ENCODE measurements at places on chromosomes 5 and 9.
A peak's percentile ranks its signal among the peaks of the same experiment; 100 is the strongest.

DNA sequence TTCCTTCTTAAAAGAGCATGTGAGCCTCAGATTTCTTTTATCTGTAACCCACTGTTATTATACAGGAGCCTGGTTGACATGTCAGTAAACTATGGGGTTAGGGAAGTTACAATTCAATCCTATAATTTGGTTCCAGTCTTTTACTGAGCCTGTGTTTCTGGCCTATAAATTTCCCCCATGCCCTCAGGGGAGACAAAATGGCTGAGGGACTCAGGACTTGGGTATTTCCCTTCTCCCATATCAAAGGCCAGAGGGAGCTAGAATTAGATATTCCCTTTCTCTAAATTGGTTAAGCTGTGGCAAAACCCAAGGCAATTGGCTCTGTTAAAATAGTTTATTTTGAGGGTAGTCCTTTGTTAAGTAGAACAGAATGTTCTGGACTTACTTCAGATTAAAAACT, 823.2 kb downstream of the TLE1 start:
- no peak for DNase-seq

DNA sequence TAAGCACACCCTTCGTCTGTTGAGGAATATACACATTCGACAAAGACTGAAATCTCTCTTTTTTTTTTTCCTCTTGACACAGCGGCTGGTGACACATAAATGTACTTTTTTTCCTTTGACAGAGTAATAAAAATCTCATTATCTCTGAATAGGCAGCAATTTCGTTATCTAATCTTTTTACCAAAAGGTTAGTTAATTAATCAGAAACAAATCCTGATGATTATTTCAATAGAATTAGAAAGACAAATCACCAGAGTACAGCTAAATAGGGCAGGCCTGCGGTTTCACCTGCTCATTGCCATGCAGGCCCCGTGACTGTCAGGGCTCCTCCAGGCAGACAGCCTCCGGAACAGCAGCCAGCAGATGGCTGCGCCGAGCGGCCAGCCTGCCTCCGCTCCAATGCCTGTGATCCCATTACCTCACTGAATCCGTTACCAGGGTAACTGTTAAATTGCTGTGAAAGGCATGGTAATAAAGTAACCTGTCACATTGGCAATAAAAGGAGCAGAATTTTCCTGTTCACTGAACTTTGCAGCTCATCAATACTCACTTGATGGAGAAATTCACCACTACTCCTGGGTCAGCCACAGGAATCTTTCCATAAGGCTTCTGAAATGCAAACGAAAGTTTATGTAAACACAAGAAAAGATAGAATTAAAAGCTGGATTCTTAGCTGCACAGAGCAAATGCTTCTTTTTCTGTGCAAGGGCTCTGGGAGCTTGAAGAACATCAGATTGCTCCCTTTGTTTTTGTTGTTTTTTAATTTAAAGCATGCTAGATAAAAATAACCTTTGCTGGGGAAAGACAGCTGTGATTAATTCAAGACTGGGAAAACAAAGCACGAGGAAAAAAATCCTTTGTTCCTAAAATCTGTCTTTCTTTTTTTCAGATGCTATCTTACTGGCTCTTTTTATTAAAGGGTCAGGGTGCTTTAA, 666.4 kb upstream of the ZNF608 start:
- DNase-seq, result peak; percentile 68

GRCh38 chr9:109974918-109975276, 194.9 kb downstream of the PALM2AKAP2 start:
- no peak for DNase-seq

DNA sequence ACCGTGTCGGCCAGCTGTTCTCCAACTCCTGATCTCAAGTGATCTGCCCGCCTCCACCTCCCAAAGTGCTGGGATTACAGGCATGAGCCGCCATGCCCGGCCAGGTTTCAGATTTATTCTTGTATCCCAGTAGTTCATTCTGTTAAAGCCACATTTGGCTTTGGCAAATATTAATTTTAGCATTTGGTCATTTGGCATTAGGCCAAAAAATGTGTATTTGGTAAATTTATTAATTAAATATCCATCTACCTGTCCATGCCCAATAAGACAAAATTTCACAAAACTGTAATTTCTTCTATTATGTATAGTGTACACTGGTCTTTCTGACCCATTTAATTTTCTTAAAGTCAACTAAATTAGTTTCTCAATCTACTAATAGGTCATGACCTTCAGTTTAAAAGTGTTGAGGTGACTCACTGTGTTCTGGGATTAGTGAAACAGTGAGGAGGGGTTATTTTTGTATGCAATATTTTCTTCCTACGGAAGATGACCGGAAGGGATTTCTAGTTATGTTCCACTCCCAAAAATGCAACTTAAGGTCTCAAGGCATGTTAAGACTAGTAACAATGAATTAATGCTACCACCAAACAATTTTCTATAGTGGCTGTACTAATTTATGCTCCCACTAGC, 21.0 kb downstream of the OSTF1 start:
- no peak for DNase-seq

DNA sequence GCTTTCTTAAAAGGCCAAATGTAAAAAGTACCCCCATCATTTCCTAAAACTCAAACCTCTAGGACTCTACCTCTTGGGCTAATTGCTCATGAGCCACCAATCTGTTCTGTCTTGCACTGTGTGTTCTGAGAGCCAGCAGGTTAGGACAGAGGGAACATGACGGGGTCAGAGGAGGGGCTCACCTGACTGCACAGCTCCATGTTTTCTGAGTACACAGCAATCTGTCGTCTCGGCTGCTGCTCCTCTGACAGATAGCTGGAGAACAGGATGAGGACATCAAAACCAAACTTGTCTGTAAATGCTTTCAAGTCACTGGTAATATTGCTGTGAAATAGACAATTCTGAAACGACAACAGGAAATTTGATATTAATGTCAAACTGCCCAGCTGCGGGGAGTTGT, 50.9 kb upstream of the PCA3 start:
- no peak for DNase-seq

GRCh38 chr5:122107016-122107415, 22.3 kb upstream of the ZNF474 start:
- DNase-seq, result no peak

DNA sequence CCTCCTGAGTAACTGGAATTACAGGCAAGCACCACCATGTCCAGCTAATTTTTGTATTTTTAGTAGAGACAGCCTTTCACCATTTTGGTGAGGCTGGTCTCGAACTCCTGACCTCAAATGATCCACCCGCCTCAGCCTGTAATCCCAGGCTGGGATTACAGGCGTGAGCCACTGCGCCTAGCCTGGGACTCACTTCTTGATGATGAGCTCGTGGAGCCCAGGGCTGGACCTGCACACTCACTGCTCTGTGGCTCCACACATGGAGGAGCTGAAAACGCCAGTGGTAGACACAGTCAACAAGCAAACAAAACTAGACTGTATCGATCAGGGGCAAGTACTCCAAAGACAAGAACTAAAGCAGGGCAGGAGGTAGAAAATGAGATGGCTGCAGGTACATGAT, 59.8 kb upstream of the RPL26L1 start:
- DNase-seq, result no peak

DNA sequence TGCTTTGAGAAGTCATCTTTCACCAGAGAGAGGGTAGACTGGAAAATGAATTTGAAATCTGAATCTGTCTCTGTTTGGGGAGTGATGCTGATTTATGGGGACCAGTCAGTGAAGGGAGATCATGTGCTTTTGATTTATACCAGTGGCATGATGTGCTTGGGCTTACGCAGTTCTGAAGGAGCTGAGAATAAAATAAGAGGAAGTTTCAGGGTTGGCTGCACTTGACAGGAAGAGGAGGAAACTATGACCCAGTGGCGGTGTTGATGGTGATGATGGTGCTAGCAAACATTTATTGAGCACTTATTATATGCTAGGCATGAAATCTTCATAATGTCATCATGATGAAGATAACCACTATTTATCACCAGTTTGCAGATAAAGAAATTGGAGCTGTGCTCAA, 136.4 kb upstream of the GLRA1 start:
- DNase-seq, result no peak

DNA sequence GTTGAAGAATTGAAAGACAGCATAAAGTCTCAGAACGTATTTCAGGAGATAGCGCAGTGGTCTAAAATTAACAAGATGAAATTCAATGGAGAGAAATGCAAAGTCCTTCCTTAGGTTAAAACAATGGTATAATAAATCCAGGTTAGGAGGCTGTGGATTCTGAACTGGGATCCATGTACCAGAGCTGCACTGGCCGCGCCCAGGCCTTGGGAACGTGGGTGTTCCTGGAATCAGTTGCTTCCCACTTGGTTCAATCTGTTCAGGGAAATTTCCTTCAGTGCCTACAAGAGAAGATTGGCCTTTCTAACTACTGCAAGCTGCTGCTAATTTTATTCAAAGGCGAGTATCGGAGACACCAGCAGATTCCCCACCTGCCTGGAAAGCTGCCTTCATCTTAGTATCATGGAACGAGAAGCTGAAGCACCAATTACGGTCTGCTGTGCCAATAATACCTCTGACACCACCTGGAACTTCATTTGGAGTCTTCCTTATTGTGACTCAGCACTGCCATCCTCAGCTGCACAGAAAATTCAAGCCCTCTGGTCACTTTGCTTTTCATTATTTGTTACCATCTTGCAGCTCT, 14.3 kb upstream of the CTNND2 start:
- DNase-seq, result no peak

DNA sequence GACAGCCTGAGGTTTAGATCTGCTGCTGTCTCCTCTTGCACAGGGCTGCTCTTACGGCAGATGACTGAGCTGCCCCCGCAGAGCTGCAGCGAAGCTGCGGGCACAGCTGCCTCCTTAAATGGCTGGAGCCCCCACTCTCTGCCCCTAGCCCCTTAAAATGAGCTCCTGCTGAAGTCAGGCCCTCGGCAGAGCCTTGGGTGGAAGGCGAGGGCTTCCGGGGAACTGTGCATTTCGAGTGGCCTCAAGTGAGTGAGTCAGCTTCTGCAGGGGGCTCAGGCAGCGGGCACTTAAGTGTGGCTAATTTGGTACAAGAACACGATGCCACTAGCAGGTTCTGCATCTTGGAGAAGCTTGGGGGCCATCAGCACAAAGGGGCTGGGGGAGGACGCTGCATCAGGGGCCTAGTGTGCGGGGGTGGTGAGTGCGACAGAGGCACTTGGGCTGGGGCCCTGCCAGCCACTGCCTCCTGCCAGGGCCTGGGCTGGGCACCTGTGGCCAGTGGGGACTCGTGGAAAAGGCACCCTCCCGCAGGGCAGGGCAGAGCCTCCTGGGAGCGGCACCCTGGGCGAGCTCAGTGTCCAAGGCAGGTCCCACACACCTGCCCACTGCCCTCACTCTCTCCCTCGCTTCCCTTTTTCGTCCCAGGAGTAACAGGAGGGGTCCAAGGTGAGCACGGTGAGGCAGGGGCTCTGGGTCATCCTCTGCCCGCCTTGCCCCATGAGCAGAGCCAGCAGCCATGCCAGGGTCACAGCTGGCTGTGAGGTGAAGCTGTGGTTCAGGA, 28.8 kb upstream of the RNU6ATAC start:
- peak; percentile 81 for DNase-seq

DNA sequence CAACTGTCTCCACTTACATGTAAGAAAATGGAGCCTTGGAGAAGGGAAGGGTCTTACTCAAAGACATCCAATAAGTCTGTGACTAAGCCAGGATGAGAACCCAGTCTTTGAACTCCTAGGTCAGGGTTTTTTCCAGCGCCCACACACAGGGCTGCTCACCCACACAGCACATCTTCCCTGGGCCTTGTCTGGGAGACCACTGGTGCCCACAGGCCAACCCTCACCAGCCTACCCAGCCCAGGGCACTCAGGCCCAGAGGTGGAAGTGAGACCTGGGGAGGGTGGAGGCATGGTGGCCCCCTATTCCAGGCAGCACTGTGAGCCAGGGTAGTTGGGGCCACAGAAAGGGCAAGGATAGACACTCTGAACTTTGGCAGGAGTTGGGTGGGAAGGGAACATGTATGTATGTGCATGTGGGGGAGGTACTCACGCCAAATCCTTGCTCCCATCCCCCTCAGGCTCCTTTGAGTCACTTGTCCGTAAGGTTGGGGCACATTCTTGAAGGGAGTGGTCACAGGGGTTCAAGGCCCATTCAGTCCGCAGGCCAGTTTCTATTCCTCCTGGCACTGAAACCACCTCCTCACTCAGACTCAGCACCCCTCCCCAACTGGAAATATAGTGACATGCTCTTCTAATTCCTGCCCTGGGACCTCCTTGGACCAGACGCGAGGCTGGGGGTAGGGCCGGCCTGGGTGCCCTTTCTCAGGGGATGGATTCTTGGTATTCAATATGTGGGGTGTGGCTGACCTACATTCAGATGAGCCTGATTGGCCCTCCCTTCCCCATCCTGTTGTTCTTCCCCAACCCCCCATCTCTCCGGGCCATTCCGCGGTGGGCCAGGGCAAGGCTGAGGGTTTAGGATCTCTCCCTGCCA, 2.9 kb upstream of the SLC4A9 start:
- DNase-seq, result no peak

- no peak for DNase-seq
Measured at GRCh38 chr5:35230038-35230611, at the start of gene PRLR. TSS of gene PRLR (minus strand) at chr5:35230487. CDS start at chr5:35089620, 140,867 bp downstream.

GRCh38 chr9:87615547-87616148, 110.3 kb upstream of the CTSL start:
- no peak for DNase-seq

- no peak for DNase-seq
Measured at GRCh38 chr5:127028822-127029457, 1.4 kb downstream of the MARCHF3 start.

- DNase-seq, result no peak
Measured at GRCh38 chr5:160679567-160680309, 172.3 kb downstream of the ATP10B start.

DNA sequence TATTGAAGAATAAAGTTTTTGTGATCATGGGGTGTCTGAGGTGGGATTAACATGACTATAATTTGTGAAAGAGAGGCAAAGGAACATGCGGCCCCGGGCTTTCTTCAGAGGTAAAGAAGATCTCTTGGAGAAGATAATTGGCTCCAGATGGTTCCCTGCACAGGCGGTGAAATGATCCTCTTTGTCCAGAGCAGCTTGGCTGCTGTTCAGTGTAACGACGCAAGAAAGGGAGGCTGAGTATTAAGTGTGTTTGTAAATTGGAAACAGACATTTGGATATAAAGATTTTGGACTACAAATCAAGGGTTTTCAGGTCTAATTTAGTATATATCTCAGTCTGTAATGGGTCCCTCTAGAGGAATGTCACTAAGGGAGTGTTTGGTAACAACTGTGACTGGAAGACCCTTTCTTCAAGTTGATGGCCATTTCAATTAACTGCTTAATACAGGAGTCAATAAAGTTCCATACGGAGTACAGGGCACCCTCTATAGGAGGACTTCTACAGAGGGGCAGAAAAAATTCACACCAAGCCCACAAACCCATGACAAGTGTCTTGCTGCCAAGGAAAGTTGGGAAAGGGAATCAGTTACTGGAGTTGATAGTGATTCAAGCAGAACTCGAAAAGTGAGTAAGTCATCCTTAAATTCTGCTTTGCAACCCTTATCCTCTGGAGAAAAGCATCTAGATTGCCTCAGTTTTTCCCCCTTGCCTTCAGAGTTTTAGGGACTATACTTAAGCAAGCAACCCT, 4.1 kb downstream of the EQTN start:
- no peak for DNase-seq
